Effector CD8-positive, alpha-beta T cell (primary cell): ENCODE measurements at places on chromosomes 16 and 17.

DNA sequence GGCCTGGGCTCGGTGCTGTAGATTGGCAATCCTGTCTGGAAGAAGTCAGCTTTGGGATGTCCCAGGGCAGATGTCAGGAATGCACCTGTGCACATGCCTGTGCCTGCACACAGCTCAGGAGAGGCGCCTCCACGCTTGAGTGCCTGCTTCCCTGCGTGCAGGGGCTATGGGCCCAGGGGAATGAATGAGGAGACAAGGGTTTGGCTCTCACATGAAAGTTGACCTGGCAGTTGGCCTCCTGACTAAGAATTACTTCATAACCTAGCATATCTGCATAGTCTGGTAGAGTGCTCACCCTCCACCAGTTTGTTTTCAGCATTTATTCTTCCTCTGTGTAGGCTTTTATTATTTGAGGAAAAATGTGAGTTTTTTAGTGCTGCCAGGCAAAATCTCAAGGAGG is 50.0 kb downstream of the PLD6 start:
- no peak for DNase-seq

GRCh38 chr16:84785843-84786581 is 33.8 kb upstream of the CRISPLD2 start:
- no peak for DNase-seq

- DNase-seq, result no peak
Measured at GRCh38 chr16:83328936-83329335, 478.8 kb upstream of the HSBP1 start.

DNA sequence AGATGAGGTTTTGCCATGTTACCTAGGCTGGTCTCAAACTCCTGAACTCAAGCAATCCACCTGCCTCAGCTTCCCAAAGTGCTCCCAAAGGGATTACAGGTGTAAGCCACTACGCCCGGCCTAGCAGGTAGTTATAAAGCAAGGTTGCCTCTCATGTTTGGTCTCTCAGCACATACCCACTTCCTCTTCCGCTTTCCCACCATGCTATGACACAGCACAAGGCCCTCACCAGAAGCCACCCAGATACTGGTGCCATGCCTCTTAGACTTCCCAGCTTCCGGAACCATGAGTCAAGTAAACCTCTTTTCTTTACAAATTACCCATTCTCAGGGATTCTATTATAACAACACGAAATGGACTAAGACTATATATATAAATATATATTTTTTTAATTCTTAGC is 143.6 kb downstream of the COPRS start:
- DNase-seq, result no peak

DNA sequence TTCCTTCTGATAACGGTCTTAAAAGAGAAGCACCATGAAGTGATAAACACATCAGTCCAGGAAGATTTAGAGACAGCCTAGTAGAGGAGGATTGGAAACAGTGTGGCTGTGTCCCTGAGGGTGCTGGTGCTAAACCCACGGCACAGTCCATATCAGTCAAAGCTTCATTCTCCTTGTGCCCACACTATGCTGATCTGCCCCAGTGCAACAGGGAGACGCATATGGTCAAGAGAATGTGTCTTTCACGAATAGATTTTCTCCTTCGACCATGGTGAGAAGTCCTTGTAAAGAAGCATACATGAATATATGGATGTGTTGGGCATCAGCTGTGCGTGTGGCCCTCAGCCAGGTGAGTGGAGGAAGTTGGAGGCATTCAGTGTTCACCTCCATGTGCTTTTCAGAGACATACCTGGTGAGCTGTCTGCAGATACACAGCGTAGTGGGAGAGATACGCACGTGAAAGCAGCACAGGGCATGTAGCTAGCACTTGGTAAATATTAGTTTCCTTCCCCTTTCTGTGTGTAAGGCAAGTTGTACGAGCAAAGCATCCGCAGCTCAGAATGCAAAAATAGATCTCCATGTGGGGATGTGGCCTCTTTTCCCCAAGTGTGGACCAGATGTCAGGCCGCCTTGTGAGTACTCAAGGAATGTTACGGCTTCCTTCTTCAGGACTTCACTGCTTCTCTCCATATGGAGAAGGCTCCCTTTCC is 29.4 kb downstream of the HLF start:
- no peak for DNase-seq

GRCh38 chr16:69071036-69071435 is 34.4 kb upstream of the HAS3 start:
- DNase-seq, result no peak

GRCh38 chr16:407253-407652 is 5.6 kb downstream of the DECR2 start:
- no peak for DNase-seq

DNA sequence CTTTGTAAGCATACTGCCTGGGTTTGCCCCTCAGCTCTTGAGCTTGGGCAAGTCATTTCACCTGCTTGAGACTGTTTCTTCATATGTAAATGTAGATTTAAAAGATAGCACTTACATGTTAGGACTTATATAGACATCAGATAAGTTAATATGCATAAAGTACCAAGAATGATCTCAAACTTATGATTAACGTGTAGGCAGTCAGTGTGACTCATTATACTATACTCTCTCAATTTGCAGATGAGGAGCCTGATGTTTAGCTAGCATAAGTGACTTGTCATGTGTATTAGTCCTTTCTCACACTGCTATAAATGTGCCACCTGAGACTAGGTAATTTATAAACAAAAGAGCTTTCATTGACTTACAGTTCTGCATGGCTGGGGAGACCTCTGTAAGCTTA is 690.5 kb downstream of the KCNJ2 start:
- no peak for DNase-seq

DNA sequence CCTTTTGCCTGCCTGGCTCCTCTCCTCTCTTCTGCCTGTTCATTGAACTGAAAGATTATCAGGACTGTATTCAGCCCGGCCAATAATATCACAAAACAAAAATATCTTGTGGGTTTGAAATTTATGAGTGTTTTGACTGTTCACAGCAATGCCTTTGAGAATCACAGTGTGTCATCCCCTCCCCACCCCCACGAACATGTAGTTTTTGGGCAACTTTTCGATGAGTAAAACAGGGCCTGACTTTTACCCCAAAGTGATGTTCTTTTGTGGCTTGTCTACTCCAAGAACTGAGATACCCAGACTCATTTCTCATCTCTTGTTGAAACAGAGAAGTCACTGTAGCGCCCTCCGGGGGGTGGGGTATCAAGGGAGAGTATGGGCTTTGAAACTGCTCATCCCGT is 675.7 kb downstream of the WWOX start:
- no peak for DNase-seq

GRCh38 chr16:710500-711075 is 4.3 kb upstream of the METRN start:
- DNase-seq, result no peak

DNA sequence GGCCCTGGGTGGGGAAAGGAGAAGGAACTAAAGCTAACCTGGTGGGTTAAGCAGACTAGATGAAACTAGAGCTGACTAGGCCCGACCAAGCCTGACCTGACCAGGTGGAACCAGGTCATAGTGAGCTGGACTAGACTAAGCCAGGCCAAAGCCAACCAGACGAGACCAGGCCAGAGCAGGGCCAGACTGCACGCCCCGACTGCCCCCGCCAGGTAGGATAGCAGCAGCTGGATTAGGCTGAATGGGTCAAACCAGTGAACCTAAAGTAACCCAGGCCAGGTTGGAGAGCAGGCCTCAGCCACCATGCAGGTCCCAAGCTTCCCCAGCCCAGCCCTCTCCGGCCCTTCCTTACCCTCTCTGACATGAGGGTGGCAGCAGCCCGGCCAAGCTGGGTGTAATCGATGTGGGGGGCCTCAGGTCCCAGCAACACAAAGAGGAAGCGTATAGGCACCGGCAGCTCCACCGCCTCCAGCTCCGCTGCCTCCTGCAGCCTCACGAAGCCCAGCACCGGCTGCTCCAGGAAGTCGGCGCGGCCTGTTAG is 9.1 kb downstream of the SLC4A1 start:
- no peak for DNase-seq

DNA sequence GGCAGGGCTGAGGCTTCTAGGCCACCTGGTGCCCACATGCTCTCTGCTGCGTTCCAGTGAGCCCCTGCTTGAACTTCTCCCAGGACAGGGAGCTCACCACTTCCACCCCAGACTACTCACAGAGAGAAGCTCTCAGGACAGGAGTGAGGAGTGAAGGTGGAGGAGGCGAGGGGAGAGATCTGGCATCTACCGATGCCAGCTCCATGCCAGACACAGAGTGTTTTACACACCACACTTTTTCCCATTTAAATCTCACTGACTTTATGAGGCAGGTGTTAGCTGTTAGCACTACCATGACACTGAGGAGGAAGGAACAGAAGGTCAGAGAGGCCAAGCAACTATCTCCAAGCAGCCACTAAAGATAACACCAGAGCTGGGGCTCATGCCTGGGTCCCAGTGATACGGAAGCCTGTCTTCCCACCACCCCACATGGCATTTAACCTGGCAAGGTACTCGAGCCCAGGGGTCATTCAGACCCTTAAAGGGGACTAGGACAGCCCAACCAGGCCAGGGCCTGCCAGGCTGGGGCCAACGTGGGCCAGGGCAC is 6.8 kb downstream of the FAM83G start:
- no peak for DNase-seq

DNA sequence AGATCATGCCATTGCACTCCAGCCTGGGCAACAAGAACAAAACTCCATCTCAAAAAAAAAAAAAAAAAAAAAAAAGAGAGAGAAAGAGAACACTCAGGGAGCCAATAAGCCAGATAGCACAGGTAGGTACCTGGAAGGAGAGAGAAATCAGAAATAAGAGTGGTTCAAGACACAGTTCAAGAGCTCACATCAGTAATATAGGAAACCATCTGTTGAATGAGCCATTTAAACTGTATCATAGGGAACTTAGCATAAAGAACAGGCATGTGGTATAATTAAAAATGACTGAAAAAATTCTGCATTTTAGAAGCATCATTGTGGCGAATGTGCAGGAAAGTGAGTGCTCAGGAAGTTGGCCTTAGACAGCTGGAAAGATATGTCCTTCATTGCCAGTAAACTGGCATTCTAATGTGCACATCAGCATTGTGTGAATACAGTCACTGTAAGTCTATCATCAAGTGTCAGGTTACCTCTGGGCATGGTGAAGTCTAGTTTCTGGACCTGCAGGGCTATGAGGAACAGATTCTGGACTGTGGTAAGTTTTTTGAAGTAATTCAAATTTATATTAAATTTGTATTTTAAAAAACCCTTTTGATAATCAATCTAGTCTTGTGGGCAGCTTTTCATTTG is 20.4 kb downstream of the KRT12 start:
- no peak for DNase-seq

- no peak for DNase-seq
Measured at GRCh38 chr17:43342589-43342890, 56.3 kb upstream of the ARL4D start.

- DNase-seq, result no peak
Measured at GRCh38 chr16:73506568-73507056, 458.7 kb upstream of the ZFHX3 start.

DNA sequence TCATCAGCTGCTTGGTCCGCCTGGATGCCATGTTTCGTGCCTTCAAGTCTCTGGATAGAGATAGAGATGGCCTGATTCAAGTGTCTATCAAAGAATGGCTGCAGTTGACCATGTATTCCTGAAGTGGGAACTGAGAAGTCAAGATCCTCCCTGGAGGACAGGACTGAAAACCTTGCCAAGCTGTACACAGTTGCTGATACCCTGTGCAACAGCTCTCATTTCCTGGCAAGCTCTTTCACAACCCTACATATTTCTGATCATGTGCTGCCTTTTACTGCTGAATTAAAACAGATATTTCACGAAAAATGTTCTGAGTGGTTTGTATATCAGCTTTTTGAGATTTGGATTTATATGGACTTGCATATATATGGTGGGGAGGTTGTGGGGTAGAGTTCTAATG is 898 bp downstream of the CAPNS2 start:
- DNase-seq, result no peak

GRCh38 chr16:77190190-77190477 is 856 bp upstream of the MON1B start:
- DNase-seq, result no peak

- no peak for DNase-seq
Measured at GRCh38 chr16:8714174-8714573, 39.8 kb downstream of the ABAT start.

DNA sequence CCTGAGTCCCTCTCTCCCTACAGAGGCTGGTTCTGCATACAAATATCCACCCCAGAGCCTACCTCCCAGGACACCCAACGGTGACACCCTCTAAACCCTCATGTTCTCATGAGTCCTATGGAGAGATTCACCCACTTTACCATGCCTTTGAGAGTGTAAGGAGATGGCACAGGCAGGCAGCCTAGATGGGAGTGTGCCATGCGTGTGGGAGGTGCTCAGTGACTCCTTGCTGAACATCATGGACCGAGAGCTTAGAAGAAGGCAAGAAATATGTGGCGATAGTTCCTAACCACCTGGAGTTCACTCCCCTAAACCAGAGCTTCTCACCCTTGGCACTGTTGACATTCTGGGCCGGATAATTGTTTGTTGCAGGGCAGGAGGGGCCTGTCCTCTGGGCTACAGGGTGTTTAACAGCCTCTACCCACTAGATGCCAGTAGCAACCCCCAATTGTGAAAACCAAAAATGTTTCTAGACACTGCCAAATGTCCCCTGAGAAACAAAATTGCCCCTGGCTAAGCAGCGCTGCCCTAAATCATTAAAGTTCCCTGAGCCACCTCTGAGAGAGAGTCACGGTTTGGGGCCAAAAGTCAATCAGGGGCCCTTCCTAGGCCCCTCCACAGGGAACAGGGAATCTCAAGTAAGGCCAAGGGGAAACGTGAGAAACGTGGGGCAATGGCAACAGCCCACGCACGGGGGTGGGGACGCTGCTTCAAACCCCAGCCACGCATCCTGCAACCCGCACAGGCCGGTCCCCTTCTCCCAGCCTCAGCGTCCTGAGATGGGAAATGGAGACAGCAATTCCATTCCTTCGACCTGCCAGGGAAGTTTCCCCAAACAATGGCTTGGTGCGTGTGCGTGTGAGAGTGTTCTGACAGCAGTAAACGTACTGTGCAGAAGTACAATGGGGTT is 66.8 kb downstream of the C16orf78 start:
- no peak for DNase-seq

DNA sequence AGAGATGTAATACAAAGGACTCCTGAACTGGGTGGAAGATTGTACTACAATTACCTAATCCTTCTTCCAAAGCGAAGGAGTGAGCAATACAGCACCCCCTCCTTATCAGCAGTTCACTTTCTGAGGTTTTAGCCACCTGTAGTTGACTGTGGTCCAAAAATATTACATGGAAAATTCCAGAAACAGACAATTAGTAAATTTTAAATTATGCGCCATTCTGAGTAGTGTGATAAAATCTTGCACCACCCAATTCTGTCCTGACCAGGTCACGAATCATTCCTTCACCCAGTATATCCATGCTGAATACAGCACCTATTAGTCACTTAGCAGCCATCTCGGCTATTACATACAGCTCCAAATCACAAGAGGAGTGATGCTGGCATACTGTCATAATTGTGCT is 23.2 kb downstream of the VPS53 start:
- DNase-seq, result no peak

- DNase-seq, result no peak
Measured at GRCh38 chr16:57938936-57939871, 31.7 kb downstream of the CNGB1 start.

- DNase-seq, result no peak
Measured at GRCh38 chr17:50046667-50047066, 9.2 kb upstream of the ITGA3 start.

GRCh38 chr17:44629314-44629713 is 27.0 kb upstream of the MEIOC start:
- DNase-seq, result no peak
